ENCODE measurements at places on chromosomes 5 and 9. TPM values are rescaled to one million over a fixed set of nuclear protein-coding genes. Genes with fewer than 3 reads are reported as not detected.

DNA sequence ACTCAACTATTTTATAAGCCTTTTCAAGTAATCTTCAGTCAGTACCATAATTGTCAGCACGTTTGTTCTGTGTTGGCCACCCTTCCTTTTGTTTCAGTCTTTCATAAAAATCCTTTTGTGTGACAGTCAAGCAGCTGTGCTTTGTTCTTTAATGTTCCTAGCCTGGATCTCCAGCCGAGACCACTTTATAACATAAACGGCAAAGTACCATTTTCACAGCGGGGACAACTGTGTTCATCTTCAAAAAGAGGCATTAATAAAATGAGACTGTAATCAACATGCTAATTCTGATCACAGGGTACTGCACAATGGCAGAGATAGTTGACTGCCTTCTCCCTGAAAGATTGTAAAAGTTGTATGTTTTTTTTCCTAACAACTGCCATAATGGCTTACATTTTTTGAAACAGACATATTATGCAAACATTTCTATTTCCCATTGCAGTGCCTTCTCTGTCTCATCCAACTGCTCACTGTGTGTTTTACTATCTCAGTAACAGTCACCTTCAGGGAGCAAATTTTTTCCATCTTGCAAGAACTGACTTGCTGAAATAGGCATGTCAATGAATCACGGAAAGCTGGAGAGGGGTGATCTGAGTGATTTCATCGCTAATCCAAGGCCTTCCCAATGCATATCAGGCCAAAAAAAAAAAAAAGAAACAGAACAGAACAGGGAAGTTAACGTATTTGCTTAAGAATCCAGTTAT is 828.5 kb upstream of the DMAC1 start:
- no peak for DNase-seq

DNA sequence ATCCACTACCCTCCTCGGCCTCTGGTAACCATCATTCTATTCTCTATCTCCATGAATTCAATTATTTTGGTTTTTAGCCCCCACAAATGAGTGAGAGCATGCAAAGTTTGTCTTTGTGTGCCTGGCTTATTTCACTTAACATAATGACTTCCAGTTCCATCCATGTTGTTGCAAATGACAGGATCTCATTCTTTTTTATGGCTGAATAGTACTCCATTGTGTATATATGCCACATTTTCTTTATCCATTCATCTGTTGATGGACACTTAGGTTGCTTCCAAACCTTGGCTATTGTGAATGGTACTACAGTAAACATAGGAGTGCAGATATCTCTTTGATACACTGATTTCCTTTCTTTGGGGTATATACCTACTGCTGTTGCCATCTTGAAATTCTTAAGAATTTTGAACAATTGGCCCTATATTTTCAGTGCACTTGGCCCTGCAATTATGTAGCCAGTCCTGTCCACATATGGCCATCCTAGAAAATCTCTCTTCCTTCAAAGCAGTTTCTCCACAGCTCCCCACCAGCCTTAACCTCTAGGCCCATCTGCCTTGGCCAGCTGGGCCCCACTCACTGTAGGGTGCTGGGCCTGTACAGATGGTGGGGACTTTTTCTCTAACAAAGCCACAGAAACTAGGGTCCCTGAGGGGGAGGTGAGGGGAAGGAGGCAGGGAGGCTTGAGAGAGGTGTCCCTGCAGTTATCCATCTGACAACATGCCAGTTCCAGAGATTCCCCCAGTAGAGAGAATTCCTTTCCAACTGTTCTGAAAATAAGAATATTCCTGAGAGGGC is 81.9 kb upstream of the LHFPL2 start:
- no peak for DNase-seq

- no peak for DNase-seq
Observed at GRCh38 chr9:14269916-14270315, 44.0 kb downstream of the NFIB start.

PITX1 gene
- not detected for total RNA-seq

DNA sequence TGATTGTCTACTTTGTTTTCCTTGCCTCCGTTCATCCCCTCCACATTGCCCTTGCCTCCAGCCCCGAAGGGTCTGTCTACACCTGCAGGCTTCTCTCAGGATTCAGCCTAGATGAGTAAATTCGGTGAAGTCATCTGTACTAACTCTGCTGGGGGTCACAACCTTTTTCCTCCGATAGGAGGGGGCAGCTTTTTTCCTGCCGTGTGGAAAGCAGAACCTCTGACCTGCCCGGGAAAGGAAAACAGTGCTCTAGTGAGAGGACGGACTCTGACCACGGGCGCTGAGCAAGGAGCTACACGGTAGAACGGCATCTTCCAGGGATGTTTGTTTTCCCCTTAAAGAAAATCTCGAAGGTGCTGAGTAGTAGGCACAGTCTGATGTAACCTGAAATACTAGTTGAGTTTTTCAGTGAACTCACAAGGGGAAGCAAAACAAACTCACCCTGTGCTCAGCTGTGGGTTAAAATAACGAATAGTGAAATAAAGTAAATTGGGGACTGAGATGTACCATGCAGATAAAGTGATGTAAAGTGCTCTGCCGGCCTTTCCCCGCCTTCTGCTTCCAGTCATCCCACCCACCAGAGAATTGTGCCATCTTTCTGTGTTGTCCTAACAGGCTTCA is 281.8 kb downstream of the AOPEP start:
- DNase-seq = no peak

Measured in right cardiac atrium (tissue), 5 donors.